Right atrium auricular region (tissue), 2 donors: ENCODE measurements at places on chromosomes 7 and 10. TPM values are rescaled to one million over a fixed set of nuclear protein-coding genes. Genes with fewer than 3 reads are reported as not detected.

DNA sequence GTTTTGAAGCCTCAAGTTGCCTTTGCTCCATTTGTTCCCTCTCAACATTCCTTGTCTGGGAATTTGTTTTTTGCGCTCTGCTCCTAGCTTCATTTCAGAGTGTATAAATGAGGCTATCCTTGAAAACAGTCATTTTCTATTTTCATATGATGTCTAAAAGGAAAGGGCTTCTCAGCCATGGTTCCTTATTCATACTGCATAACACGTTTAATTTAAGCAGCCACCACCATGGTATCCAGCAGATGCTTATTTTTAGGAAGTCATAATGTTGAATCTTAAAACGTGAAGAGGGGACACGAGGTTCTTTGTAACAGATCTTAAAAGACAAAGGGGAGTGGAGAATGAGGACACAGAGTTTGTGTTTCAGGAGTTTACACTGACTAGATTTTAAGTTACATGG is 14.5 kb downstream of the POU6F2 start:
- no peak for DNase-seq

GRCh38 chr7:118478931-118479330 is 254.4 kb downstream of the ANKRD7 start:
- no peak for DNase-seq

GRCh38 chr7:157903710-157904109 is 566.9 kb downstream of the DNAJB6 start:
- DNase-seq, result no peak

GRCh38 chr7:11557627-11558026 is 274.4 kb downstream of the THSD7A start:
- no peak for DNase-seq

DNA sequence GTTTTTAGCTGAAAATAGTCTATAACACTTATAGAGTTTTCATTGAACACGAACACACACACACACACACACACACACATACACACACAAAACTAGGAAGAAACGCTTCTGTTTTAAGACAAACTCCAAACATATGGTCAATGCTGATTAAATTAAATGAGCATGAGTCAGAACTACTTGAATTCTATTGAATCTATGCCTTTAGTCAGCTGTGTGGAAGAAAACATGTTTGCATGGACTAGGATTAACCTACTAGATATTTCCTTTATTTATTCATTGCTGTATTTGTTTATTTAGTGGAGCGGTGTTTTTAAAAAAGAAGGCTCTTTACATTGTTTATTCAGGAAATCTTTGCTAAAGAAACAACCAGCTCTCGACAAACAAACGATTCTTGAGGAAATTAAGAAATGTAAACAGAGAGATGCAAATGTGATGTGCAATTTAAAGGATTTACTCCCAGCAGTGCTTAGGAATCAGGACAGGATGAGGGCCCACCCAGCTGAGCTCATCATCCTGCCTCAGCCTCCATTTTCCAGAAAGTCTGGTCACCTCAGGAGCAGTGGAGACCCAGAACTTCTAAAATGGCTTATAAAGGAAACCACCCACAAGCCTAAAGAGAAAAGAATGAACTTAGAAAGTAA is 83.2 kb downstream of the PDE1C start:
- DNase-seq, result no peak

TRIM74 gene
- total RNA-seq, result not detected

OR2A5 gene
- total RNA-seq, result not detected
